ENCODE measurements at places on chromosomes 13 and 19.

GRCh38 chr19:9891609-9892373 lies 44.5 kb downstream of the OLFM2 start:
- no peak for DNase-seq

GRCh38 chr19:1836458-1837221 lies 11.6 kb downstream of the REXO1 start:
- no peak for DNase-seq

DNA sequence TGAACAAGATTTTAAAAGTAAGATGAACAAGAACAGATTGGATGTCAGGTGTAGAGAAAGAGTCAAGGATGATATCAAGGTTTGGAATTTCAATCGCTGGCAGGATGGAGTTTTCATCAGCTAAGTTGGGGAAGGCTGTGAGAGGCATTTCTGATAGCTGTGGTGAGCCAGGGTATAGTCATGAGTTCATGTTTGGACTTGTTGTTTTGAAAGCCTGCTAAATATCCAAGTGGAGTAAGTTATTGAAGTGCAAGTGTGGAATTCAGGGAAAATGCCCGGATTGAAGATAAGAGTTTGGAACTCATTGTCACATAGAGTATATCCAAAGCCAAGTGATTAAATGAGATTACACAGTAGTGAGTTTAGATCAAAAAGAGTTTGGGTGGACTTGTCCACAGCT lies 11.0 kb upstream of the EPSTI1 start:
- DNase-seq, result no peak

DNA sequence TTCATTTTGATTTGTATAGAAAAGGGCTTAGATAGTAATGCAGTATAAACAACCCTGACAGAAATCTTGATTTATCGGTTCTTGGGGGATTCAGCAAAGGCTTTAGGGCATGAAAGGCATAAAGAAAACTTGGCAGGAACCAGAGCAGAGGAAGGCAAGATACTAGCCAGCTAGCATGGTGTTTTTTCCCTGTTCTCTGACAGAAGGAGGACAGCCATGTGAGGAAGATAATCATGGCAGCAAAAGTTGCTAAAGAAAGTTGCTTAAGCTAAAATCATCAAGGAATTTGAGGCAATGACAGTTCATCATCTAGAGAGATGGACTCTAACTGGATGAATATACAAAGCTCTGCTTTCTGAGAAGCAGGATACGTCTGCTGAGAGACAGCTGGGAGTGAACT lies 294.1 kb downstream of the KCNRG start:
- DNase-seq, result no peak

- DNase-seq, result no peak
Observed at GRCh38 chr19:4279530-4280422, 710 bp downstream of the SHD start.

DNA sequence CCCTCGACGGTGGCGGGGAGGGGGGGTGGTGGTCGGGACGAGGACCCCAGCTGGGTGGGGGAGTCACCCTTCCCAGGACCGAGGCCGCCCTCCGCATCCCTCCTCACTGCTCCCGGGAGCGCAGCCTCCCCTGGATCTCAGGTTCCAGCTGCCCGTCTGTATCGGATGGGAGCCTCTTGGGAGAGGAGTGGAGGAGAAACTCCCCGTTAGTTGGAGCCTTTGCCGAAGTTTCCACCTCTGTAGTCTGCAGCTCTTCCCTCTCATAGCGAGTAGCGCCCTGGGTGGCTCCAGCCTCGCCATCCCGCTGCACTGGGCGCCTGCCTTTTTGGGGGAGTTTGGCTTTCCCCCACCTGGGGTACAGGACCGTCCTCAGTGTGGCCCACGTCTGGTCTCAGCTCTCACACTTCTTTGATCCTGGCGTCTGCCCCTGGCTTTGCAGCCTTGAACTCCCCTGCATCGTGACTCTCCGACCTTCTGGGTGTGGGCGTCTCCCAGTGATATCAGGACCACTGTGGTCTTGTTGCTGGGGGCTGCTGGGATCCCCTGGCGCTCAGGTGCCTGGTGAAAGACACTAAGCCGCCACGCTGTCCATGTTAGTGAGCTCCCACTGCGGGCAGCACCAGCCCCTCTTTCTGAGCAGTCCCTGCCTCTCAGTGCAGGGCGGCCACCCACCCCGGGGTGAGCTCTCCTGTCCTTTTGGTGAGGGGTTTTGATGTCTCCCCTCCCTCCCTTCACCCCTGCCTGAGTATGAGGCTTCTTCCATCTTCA lies 1.1 kb downstream of the CNOT3 start:
- DNase-seq, result no peak

GRCh38 chr19:39670998-39671397 lies 15.3 kb downstream of the LGALS16 start:
- DNase-seq, result no peak

DNA sequence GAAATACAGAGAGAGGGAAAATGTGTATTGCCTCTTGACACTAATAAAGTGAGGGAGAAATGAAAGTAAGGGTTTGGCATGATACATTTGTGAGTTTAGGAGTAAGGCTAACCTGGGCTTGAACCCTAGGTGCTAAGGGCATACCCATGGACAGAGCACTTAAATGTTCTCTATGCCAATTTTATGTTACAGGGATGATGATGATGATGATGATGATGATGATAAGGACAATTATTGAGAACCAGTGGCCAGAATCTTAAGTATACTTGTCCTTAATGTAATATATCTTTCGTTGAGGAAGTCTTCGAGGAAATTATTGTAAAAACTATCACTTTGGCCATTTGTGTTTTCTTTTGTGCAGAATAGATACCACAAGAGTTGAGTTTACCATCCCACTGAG lies 33.2 kb downstream of the DPY19L3 start:
- no peak for DNase-seq

- DNase-seq, result no peak
Observed at GRCh38 chr13:113064000-113064533, 41.5 kb upstream of the F7 start.

DNA sequence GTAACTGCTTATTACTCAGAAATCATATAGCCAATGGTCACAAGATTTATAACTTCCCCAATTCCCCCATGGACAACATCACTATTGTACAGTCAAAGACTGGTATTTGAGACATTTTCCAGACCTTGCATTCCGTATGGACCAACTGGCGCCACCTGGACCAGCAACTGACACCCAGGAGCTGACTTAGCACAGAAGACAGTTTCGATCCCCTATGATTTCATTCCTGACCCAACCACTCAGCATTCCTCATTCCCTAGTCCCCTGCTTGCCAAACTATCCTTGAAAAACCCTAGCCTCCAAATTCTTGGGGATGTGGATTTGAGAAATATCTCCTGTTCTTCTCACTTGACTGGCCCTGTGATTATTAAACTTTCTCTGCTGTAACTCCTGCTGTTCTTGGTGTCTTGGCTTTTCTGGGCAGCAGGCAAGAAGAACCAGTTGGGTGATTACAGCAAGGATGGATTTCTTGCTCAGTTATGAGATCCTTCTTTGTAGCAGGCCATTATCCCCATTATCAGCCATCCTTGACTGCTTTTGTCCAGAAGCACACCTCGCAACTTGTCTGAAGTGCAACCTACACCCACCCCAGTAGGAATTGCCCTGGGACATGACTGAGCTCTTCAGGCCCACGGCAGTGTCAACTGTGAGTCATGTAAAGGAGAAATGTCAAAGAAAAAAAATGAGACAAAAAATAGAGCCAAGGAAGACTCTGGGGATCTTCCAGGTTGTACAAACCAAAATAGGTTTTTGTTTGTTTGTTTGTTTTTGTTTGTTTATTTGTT lies 13.7 kb upstream of the MAP3K10 start:
- DNase-seq, result no peak

DNA sequence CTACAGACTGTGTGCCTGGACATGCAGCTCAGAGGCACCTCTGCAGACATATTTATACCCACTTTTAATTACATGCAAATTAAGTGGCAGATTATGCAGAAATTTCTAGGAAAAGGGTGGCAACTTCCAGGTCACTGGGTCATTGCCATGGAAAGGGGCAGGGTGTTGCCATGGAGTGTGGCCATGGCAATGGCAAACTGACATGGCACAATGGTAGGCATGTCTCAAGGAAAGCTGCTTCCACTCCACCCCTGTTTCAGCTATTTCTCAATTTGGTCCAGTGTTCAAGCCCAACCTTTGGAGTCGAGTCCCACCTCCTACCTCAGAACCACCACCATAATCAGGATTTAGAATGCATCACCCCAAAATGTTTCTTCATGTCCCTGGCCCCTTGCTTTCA lies 170.7 kb upstream of the TSHZ3 start:
- DNase-seq, result no peak

GRCh38 chr13:90445179-90445578 lies 902.3 kb upstream of the MIR17HG start:
- no peak for DNase-seq

- no peak for DNase-seq
Observed at GRCh38 chr13:96104516-96104915, 14.6 kb downstream of the HS6ST3 start.

- DNase-seq, result no peak
Observed at GRCh38 chr19:47994209-47994802, at the start of gene ELSPBP1. ELSPBP1 (plus strand) TSS chr19:47994632; CDS start chr19:48008668, 14,036 bp downstream.

GRCh38 chr19:48186541-48186991 lies 16.1 kb downstream of the ZSWIM9 start:
- DNase-seq, result no peak

DNA sequence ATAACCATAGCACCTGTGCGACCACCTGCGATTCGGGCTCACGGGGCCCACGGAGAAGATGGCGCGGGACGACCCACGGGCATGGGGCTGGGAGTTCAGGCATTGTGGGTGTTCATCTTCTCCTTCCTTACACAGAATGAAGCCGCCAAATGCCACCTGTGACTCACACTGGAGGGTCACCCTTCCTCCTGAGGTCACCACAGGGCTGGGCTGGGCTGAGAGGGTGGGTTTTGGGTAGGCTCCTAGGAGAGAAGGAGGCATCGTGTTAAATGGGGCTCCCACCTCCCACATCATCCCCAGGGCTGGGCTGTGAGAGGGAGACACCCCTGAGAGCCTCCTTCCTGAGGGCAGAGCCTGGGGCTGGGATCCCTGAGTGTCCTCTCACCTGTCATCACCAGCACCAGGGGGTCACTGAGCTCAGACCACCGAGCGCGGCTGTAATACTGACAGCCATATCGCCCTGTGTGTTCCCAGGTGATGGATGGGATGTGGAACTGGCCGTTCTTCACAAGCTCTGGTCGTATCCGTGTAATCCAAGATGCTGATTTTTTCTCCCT lies 1.4 kb downstream of the LILRB2 start:
- DNase-seq, result no peak

- no peak for DNase-seq
Observed at GRCh38 chr19:56377105-56377924, 16.0 kb downstream of the ZNF582 start.

GRCh38 chr19:49879243-49879963 lies 1.9 kb downstream of the TBC1D17 start:
- no peak for DNase-seq

DNA sequence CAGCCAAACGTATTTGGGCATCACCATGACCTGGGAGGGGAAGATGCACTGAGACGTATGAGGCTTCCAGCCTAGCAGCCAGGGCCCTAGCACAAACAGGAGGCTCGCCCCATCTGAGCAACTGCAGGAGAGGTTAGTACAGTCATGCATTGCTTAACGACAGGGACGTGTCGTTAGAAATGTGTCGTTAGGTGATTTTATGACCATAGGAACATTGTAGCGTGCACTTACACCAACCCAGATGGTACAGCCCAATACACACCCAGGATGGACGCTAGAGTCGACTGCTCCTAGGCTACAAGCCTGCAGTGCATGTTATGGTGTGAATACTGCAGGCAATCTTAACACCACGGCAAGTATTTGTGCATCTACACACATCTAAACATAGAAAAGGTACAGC lies 9.3 kb downstream of the CD177 start:
- DNase-seq, result no peak

- DNase-seq, result no peak
Observed at GRCh38 chr13:104683789-104684188, 1617.6 kb upstream of the SLC10A2 start.

GRCh38 chr13:78306519-78307206 lies 296.7 kb downstream of the POU4F1 start:
- no peak for DNase-seq

Measured in head of caudate nucleus (tissue), 42 donors.